ENCODE measurements at places on chromosomes 2 and 18. TPM values are rescaled to one million over a fixed set of nuclear protein-coding genes. Genes with fewer than 3 reads are reported as not detected.
A peak's percentile ranks its signal among the peaks of the same experiment; 100 is the strongest.

The IKZF2 gene
- total RNA-seq = 22.1 TPM

The C2orf80 gene
- not detected for total RNA-seq

GRCh38 chr18:72410399-72410798 is 133.7 kb downstream of the CBLN2 start:
- no peak for DNase-seq

DNA sequence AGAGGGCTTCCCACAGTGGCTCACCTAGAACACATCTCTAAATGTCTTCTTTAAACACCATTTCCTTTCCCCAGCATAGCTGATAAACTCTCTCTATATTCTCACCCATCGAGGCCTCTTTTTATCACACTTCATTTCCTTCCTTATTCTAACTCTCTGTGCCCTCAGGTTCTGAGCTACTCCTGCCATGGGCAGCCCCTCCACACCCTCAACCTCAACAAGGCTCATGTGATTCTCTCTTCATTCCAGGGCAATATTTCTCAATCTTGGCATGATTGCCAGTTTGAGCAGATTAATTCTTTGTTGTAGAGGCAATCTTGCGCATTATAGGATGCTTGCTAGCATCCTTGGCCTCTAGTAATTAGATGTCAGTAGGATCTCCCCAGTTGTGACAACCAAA is 999.1 kb downstream of the TSN start:
- no peak for DNase-seq

- DNase-seq = no peak
These were observed 56.8 kb downstream of the ASXL2 start for GRCh38 chr2:25821225-25822056.

The CAPN13 gene
- 0.98 TPM for total RNA-seq

The MOGAT1 gene
- total RNA-seq = 0.45 TPM

DNA sequence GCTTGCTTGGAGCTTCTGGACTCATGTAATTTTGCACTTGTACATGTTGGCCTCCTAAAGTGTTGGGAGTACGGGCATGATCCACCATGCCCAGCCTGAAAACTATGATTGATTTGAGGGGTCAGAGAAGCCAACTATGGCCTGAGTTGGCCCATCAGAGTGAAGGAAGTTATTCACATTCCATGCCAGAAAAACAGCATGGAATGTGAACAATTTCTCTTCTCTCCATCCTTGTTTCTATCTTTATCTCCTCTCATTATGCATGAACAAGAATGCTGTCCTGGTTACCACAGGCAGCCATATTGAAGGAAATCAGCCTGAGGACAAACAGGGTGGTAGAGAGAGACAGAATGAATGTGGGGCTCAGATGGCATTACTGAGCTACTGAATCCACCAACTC is 3.5 kb upstream of the CD226 start:
- DNase-seq = no peak

DNA sequence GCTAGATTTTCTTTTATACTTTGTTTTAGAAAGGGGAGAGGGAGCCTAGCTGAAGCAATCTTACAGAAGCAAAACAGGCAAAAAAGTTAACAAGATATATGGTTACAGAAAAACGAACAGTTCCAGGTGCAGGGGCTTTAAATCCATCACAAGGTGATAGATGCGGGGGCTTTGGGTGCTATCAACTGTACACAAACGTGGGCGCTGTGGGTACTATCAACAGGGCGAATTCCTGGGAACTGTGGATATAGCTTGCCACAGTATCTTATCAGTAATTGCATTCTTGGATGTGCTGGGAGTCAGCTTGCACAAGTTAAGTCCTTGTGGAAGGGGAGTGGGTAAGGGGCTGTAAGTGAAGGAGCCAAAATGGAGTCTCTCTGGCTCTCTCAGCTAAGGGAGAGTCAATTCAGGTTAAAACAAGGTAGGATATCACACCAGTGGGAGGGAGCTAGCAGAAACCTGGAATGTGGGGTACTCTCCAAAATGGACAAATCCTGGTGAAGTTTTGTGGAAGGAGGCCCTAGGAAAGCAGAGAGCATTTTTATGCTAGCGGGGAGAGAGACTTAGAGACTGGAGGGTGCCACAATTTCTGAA is 325.8 kb upstream of the SPHKAP start:
- DNase-seq = no peak

DNA sequence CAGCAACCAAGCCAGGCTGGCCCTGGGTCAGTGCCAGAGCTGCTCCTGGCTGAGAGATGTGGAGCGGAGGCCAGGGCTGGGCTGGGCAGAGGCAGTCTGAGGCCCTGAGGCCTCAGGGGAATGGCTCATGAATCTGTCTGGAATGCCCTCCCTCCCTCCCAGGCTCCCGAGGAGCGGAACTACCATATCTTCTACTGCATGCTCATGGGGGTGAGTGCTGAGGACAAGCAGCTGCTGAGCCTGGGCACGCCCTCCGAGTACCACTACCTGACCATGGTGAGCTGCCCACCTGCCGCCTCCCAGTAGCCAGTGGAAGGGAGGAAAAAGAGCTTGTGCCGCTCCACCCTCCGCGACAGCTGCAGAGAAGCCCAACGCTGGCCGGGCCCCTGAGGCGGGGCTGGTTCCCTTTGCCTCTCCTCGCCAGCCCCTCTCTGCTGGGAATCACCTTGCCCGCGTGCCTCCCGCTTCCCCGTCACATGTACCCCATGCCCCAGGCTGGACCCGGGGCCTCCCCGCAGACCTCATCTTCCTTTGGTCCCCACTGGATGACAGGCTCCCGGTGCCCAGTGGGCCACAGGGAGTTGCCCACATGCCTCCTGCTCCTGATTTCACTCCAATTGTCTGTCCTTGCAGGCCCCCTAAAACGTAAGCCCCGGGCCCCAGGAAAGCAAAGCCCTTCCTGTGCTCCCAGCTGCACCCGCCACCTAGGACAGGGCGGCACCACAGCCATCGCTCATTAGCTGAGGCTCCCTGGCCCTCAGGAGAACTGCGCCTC is 41.1 kb downstream of the MYO7B start:
- peak; percentile 54 for DNase-seq

The MBP gene
- total RNA-seq = 2,463 TPM

- no peak for DNase-seq
These were observed 105.1 kb downstream of the NUP35 start for GRCh38 chr2:183229386-183229785.

DNA sequence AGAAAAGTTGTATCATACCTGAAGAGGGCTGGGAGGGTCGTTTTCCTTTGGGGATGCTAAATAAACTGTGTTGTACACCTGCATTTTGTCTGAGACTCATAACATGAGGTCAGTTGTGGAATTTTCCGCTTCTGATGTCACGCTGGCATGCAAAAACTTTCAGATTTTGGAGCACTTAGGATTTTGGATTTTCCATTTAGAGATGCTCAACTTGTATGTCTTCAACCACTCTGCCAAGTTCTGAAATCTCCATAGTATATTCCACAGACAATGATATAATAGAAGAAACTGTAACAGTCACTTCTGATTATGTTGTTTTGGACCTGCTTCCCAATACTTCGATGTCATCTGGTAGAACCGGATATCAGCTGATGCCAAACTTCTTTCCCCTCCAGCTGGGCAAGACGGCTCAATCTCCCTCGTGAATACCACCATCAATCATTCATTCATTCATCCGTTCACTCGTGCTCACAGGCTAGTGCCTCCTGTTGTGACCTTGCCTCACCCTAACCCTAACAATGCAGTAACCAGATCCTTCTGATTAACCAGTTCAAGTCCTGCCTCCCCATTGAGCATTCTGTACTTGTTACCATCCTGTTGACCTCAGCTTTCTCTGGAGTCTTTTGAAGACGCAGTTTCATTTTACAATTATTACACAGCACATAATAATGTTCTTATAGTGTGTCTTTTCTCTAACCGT is 5.3 kb upstream of the PLEKHH2 start:
- no peak for DNase-seq

The ANKRD30BL gene
- not detected for total RNA-seq

The GATA6 gene
- 5.3 TPM for total RNA-seq

GRCh38 chr2:191030521-191031154 is 16.7 kb upstream of the STAT1 start:
- DNase-seq = no peak

- no peak for DNase-seq
These were observed 17.1 kb downstream of the TMEM185B start for GRCh38 chr2:120206022-120206581.

The KCNF1 gene
- total RNA-seq = 0.94 TPM

DNA sequence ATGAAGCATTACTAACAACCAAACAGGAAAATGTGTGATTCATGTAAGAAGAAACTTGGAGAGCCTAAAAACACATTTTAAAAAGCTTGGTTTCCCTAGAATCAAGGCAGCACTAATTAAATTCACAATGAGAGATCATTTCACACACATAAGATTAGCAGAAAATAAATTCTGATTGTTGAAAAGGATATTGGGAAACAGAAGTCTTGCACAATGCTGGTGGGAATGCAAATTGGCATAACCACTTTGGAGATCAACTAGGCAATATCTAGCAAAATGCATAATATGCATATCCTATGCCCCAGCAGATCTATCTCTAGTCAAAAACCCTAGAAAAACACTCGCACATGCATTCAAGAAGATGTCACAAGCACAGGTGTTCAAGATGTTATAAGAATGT is 75.3 kb upstream of the SIX3 start:
- no peak for DNase-seq

The CFAP221 gene
- total RNA-seq = 1.8 TPM

GRCh38 chr2:17918789-17919188 is 40.3 kb downstream of the KCNS3 start:
- DNase-seq = no peak

DNA sequence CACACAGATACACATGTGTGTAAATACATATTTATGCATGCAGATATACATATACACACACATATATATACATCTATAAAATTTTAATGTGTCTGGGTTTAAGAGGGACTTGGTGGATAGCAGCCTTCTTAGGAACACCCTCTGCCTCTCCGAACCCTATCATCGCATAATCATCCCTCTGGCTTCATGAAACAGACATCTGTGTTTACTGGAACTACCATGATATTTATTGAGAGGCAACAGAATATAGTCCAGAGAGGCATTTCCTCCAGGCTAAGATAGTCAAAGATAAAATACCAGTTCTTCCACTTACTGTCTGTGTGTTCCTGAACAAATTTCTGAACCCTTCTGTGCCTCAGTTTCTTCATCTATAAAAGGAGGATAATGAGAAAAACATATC is 239.0 kb upstream of the FANCL start:
- DNase-seq = no peak

DNA sequence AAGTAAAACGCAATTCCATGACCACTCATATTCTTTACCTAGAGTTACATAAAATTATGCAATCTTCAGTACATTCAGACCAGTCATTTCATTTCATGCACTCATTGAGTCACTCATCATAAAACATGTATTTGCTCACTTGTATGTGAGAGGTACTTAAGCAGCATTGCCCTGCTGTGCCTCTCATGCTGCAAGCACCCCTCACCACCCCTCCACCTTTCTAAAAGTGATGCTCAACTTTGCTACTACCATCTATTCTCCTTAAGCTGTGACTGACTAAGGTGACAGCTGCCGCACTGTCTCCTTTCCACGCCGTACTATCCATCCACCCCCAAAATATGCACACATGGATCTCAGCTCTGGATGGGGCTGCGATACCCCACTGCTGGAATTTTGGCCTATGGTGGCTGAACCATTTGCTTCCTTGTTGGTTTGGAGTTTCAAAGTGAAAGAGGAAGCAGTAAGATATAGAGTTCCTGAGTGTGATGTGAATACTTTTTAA is 7.2 kb downstream of the ARHGAP25 start:
- no peak for DNase-seq

- no peak for DNase-seq
These were observed 395.2 kb downstream of the MTX2 start for GRCh38 chr2:176664478-176664877.

The ST8SIA5 gene
- 0.22 TPM for total RNA-seq

GRCh38 chr2:216606551-216607276 is 26.5 kb upstream of the IGFBP2 start:
- no peak for DNase-seq

The ANKAR gene
- 30.3 TPM for total RNA-seq

- DNase-seq = no peak
These were observed 60.1 kb upstream of the GLI2 start for GRCh38 chr2:120675460-120676130.

DNA sequence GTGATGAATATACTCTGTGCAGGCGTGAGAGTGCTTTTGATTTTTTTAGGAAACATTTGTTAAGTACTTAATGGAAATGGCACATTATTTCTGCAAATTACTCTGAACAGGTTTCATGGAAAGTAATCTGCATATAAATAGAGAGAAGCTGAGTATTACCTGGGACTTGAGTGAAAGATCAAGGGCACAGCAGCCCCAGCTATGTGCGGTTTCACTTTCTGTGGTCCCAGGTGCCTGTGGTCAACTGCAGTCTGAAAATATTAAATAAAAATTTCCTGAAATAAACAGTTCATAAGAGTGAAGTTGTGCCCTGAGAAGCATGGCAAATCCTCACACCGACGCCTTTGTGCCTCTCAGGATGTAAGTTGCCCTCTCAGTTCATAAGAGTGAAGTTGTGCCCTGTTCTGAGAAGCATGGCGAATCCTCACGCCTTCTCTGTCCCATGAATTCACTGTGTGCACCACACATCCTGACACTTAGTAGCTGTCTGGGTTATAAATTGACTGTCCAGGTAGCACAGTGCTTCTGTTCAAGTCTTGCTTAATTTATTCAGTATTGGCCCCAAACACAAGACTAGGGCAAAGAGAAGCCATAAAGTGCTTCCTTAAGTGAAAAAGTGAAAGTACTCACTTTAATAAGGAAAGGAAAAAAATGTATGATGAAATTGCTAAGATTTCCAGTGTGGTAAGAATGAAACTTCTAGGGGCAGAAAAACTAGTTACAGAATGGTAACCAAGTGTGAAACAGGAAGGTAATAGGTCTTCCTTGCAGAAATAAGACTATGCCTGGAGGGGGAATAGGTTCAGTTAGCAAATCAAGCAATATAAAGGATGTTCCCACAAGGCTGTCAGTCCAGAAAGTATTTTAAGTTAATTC is 4.3 kb upstream of the SNTG2 start:
- DNase-seq = no peak

DNA sequence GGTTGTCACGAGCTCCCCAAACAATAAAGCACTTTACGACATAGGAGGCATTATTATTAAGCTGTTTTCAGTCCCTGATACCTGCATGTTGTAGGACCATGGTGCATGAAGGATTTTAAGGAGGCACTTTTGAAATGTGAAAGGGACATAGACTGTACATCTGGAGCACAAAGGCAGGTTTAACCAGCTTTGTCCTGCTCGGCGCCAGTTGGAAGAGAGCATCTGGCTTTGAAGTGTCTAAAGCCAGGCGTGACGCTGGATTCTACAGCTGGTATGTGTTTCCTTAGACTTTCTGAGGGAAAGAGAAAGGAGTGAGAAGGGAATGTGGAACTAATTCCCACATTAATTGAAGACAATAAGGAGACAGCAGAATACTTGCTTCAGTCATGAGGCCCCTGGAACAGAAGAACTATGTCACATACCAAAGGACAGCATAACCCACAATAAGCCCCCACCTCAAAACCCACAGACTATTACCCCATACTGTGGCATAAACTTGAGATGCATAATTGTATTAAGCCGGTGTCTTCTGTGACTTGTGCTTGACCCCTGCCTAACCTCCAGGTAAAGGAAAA is 381.0 kb upstream of the MEX3C start:
- DNase-seq = no peak

DNA sequence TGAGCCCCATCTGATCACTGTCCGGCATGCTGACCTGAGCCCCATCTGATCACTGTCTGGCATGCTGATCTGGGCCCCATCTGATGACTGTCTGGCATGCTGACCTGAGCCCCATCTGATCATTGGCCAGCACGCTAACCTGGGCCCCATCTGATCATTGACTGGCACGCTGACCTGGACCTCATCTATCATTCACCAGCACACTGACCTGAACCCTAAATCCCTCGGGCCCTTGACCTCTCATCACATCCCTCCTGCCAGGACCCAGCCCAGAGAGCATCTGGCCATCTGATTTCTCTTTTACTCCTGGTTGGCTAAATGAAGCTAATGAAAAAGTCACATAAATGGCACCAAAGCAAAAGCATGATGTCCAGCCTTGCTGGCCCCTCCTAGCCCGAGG is 207.1 kb downstream of the NDUFA10 start:
- peak; percentile 25 for DNase-seq

All from sciatic nerve (tissue), 2 donors.